Ureter (tissue), 1 donor: ENCODE measurements at places on chromosomes 1 and 21.

DNA sequence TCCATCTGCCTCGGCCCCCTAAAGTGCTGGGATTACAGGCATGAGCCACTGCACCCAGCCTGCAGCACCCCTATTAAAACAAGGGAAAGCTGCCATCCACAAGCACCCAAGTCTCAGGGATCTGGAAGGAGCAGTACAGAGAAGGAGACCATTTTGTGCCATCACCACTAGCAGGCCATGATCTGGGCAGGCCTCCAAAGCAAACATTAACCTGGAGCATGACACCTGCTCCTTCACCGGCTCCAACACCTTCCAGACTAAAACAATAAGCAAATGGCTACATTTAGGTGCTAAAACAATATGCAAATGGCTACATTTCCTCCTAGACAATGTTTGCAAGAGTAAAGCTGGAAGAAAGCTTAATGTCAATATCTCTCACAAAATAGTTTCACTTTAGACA lies 16.7 kb downstream of the MEAF6 start:
- DNase-seq: no peak

DNA sequence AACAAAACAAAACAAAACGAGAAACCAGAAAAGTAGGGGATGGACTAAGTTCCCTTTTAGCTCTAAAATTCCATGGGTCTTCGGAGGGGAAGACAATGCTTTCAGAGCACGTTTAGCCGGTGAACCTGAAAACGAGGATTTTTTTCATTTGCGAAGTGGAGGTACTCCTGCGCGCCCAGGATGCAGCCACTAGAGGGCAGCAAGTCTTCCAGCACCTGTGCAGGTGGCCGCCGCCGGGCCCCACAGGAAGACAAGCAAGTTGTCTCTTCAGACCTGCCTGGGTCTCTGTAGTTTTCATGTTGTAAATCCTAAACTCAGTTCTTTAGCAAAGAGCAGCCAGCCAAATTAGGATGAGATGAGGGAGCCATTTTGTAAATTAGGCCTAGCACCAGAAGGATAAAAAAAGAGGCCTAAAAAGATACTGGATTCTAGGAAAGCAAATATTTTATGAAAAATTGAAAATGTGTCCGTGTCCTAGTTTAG lies 17.7 kb upstream of the SNX27 start:
- peak; percentile 78 for DNase-seq

DNA sequence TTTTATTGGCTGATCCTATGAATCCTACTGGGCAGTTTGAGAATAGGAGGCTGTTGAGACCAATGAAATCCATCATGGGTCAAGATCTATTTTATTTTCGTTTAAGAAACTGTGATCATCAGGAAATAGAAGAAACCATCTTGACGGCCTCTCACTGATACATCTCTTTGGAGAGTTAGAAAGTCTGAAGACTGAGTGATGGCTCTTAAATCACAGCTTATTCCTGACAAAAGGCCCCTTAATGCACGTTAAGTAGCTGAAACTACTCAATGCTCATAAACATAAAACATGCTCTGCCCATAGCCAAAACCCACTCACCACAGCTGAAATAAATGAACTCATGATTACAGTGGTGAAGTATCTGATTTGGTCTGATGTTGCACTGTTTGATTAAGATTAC lies 784.5 kb upstream of the NEGR1 start:
- no peak for DNase-seq

DNA sequence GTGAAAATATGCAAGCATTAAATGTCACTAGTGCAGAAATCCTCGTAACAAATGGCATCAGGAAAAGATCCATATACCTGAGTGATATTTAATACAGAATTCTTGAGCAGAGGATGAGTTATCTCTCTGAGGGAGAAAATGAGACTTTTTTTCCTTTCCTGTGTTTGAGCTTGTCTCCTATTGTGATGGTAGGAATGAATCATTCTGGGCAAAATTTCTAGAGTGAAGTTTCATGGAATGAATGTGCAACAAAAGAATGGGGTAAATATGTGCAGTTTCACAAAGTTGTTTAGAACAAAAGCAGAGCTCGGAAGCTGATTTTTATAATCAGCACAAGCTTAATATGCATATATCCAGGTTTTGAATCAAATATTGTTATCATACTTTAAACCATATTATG lies 4.6 kb downstream of the CTPS1 start:
- no peak for DNase-seq

- DNase-seq: peak; percentile 79
Observed at GRCh38 chr1:227915564-227916553, 31.9 kb downstream of the WNT9A start.

DNA sequence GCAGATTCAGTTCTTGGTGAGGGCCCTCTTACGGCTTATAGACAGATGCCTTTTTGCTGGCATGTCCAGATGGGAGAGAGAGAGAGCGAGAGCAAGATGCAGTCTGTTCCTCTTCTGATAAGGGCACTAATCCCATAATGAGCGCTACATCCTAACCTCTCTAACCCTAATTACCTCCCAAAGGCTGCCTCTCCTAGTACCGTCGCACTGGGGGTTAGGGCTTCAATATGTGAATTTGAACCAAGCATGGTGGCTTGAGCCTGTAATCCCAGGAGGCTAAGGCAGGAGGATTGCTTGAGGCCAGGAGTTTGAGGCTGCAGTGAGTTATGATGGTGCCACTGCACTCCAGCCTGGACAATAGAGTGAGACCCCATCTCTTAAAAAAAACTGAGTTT lies 10.5 kb upstream of the SDE2 start:
- no peak for DNase-seq

DNA sequence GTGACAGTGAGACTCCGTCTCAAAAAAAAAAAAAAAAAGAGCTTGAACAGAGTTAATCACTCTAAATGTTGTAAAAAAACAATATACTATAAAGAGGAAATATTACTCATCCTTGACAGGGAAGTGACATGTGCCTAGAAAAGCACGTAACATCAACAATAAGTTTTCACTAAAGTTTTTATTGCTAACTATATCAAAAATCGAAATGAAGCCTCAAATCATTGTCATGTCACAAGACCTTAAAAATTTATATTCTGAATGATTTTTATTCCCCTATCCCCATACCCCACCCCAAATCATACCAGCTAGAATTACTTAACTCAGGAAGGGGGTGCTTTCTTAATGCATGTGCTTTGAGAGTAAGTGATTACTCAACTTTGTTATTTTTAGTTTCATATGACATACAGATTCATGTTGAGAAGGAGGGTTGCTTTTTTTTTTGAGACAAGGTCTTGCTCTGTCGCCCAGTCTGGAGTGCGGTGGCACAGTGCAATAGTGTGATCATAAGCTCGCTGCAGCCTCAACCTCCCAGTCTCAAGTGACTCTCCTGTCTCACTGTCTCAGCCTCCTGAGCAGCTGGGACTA lies 53.6 kb upstream of the MUTYH start:
- no peak for DNase-seq

- no peak for DNase-seq
Observed at GRCh38 chr1:8604041-8604945, 213.1 kb downstream of the RERE start.

DNA sequence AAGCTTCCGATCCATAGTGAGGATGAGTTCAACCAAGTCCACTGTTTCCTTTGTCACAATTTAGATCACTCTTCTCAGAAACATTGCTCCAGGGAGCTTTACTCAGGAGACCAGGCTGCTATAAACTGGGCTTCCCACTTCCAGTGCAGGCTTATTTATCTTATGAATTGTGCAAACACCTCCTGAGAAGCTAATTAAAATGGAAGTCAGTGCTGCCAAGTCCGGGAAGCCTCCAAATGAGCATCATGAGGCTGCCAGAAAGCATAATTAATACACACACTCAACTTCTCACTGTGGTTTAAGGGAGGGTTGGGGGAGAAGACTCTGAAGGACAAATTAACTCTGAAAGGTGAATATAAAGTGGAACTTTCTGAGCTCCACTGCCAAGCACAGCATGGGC lies 145.0 kb upstream of the SGIP1 start:
- no peak for DNase-seq

- DNase-seq: no peak
Observed at GRCh38 chr1:233421293-233421692, 93.8 kb downstream of the MAP3K21 start.

- no peak for DNase-seq
Observed at GRCh38 chr1:68293609-68294366, 61.5 kb upstream of the WLS start.

DNA sequence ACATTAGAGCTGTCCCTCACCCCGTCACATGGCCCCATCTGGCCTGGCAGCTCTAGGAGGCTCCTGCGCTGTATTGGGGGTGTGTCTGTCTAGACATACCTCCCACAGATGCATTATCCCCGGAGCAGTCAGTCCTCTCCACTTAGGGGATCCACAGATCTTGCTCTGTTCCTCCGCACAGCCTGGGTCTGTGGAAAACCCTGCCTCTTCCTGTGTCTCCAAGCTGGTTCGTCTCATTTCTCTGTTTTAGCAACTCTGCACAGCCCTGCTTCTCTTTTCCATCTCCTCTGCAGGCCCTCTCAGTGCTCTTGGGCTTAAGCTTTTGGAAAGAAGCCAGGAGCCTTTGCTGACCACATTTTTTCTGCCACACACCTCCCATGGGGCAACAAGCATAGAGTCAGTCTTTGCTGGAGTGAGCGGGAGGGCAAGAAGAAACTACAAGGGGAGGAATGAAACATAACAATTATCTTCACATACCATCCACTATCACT lies 241.5 kb downstream of the FOXD2 start:
- peak; percentile 36 for DNase-seq

GRCh38 chr21:26553898-26554297 lies 19.2 kb downstream of the CYYR1 start:
- DNase-seq: no peak

GRCh38 chr1:90726986-90727480 lies 9.9 kb upstream of the BARHL2 start:
- DNase-seq: no peak

DNA sequence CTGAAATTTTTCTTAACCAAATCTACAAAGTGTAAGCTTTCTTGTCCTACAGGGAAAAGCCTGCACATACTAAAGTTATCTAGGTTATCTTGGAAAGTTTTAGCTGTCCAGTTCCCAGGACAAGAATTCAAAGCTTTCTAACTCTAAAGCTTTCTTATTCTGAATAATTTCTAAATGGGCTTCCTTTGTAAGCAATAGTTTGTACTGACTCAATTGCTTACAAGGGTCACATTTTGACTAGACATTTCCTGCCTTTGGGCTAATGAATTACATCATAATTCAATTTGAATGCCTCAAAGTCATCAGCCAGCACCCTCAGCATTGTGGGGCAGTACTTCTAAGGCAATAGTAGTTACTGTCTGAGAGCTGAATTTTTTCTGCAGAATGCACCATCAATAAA lies 223.0 kb downstream of the LTN1 start:
- no peak for DNase-seq

GRCh38 chr1:220344745-220345144 lies 72.5 kb upstream of the RAB3GAP2 start:
- no peak for DNase-seq

GRCh38 chr1:29297450-29297849 lies 61.1 kb downstream of the PTPRU start:
- DNase-seq: no peak

- DNase-seq: no peak
Observed at GRCh38 chr21:45601551-45601950, 42.0 kb upstream of the PCBP3 start.

DNA sequence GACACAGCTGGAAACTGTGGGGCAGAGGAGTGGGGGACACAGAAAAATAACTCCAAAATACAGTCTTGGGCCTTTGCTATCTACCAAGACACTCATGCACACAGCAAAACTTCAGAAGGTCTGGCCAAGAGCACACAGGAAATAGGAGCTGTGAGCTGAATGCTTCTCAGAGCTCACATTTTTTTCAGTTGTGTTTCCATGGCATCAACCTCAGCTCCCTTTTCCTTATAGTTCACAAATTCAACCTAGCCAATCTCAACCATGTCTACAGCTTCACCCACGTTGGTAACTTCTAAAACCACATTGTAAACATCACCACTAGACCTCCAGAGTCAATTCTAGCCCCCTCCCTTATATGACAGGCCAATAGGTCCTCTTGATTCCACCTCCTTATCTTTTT lies 19.6 kb upstream of the SYNJ1 start:
- no peak for DNase-seq

- peak; percentile 50 for DNase-seq
Observed at GRCh38 chr1:9494936-9495758, 44.1 kb upstream of the SLC25A33 start.

GRCh38 chr1:35715568-35716002 lies 3.1 kb downstream of the C1orf216 start:
- DNase-seq: peak; percentile 69

DNA sequence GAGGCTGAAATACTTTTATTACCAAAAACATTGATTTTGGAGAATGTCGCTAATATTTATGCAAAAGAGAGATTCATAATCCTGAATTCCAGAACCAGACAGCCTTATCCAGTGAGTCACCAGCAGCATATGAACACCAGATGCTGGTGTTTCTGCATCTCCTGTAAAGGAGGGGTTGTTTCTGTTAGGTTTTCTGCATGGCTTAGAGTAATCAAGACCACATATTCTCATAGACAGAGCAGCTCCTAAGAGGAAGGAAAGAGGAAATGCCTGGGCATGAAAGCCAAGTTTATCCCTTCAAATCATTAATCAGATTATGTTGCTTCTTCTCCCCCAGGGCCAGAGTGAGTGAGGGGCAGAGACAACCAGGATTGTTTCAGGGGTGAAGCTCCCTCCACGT lies 86.2 kb downstream of the NGF start:
- no peak for DNase-seq

- DNase-seq: no peak
Observed at GRCh38 chr1:55262822-55263221, 47.7 kb upstream of the USP24 start.

DNA sequence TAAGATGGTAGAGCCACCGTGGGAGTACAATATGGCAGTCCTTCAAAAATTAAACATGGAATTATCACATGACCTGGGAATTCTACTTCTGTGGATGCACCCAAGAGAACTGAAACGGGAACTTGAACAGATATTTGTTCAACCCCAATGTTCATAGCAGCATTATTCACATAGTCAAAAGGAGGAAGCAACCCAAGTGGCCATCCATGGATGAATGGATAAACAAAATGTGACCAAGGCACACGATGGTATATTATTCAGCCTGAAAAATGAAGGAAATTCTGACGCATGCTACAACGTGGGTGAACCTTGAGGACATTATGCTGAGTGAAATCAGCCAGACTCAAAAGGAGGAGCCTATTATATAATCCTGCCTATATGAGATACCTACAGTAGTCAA lies 22.8 kb upstream of the LAPTM5 start:
- DNase-seq: no peak
